ENCODE measurements at places on chromosomes 2 and 18. TPM values are rescaled to one million over a fixed set of nuclear protein-coding genes. Genes with fewer than 3 reads are reported as not detected.

The CDKL4 gene
- total RNA-seq = not detected

The COPS9 gene
- total RNA-seq = 84.5 TPM

The NAT8 gene
- not detected for total RNA-seq

The FBXO36 gene
- total RNA-seq = 1.9 TPM

The SLC23A3 gene
- 0.84 TPM for total RNA-seq

The AGAP1 gene
- 0.95 TPM for total RNA-seq

The PJVK gene
- total RNA-seq = 2.4 TPM

The ATF2 gene
- 48.0 TPM for total RNA-seq

The C2orf72 gene
- total RNA-seq = not detected

The ALPG gene
- not detected for total RNA-seq

The CSRNP3 gene
- not detected for total RNA-seq

The GPR39 gene
- total RNA-seq = not detected

The IL36A gene
- not detected for total RNA-seq

- no peaks in the 10 kb centered on the region for H3K4me1 ChIP-seq
- no peak overlapping the region for H3K4me3 ChIP-seq
- no peak overlapping the region for H3K27ac ChIP-seq
Measured at GRCh38 chr18:28091197-28091596, 85.7 kb downstream of the CDH2 start.

DNA sequence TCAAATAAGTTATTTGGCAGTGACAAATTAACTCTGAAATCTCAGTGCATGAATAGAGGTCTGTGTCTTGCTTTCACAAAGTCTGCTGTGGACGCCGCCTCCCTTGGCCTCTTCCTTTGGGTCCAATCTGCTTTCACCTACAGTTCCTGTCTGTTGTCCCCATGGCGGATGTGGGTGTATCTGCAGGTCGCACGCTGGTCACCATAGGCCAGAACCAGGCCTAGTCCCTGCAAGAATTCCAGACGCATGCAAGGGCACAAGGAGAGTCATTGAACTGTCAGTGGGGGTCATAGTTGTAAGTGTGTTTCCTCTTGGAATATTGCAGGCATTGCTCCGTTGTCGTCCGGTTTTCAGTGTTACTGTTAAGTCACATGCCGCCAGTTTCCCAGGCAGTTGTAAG, 7.4 kb downstream of the SOCS6 start:
- no peaks in the 10 kb centered on the region for H3K36me3 ChIP-seq
- peaks cover 28% of the 10 kb centered on the region for H3K27me3 ChIP-seq
- no peak overlapping the region for H3K27ac ChIP-seq

DNA sequence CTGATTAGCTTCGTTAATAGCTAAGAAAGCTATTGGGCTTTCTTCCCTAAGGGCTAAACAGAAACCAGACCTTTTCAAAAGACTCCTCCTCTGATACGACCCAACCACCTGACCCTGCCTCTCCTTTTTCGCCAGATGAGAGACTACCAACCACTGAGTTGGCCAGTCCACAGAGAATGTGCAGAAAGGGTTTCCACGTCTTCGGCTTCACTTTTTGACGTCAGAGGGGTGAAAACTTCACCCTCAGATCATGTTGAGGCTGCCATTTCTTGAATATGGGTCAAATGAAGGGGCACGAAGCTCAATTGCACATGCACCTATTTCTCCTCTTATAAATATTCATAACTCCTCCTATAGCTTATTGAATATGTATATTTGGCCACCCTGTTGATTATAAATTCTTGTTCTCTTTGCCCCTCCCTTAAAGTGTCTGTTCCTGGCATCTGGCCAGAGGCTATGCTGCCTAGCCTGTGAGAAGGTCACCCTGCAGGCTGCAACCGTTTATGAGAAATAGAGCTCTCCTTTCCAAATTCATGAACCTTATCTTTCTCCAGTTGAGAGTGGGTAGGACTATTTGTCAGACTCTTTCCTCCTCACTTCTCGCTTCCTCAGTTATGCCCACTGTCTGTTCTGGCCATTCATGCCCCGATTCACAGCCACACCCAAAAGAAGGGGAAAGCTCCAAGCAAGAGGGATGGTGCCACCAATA, 301.6 kb downstream of the STK39 start:
- H3K27me3 ChIP-seq = peaks cover 7% of the 10 kb centered on the region
- H3K27ac ChIP-seq = no peak overlapping the region
- no peak overlapping the region for H3K4me3 ChIP-seq
- no peaks in the 10 kb centered on the region for H3K4me1 ChIP-seq

DNA sequence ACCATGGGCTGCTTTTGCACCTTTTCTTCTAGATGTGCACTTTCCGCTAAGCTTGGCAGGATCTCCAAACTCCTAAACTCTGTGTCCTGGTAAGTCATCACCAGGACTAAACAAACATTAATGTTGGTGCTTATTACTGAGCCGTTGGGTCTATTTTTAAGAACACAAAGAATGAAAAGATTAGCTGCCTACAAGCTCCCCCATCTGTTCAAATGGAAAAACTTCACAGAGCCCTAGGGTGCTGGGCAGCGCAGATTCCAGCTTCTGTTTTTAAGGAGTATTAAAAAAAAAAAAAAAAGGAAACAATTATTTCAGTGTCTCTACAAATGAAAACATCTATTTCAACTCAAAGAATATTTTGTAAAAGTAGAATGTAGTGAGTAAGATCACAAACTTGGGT, 97.8 kb upstream of the AQP4 start:
- H3K27me3 ChIP-seq = no peaks in the 10 kb centered on the region
- H3K36me3 ChIP-seq = no peaks in the 10 kb centered on the region
- no peaks in the 10 kb centered on the region for H3K4me1 ChIP-seq
- H3K4me3 ChIP-seq = no peak overlapping the region
- H3K27ac ChIP-seq = no peak overlapping the region

GRCh38 chr2:40004336-40004735, 225.3 kb upstream of the THUMPD2 start:
- no peak overlapping the region for H3K27ac ChIP-seq
- H3K27me3 ChIP-seq = no peaks in the 10 kb centered on the region
- no peaks in the 10 kb centered on the region for H3K4me1 ChIP-seq
- DNase-seq = no peak
- H3K36me3 ChIP-seq = no peaks in the 10 kb centered on the region

DNA sequence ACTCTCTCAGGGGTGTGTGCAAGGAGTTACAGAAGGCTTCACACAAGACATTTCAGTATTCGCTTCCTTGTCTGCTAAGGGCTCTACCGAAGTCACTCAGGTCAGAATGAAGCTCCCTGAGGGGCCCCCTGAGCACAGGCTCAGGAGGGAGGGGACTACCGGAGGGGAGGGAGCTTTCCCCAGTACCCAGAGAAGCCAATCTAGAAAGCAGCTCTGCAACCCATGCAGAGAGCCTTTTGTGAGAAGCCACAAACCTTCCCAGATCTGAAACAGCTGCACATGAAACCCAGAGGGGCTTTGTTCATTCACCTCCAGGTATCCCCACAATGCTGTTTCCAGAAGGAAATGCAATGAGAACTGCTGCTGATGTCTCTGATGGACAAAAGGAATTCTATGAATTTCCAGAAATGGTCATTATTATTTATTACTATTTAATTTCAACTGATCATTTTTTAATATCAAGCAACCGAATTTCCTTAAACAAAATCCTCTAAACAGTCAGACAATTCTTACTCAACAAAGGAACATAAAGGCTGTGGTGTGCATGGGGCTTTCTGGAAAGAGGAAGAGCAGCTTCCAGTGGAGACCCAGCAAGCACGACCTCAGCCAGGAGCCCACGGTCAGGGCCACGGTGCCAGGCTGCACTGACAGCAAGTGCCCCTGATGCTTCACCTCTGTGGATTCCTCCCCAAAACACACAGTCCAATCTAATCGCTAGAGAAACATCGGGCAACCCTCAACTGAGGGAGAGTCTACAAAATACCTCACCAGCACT, 42.0 kb downstream of the NDUFA10 start:
- no peak overlapping the region for H3K27ac ChIP-seq
- no peaks in the 10 kb centered on the region for H3K4me1 ChIP-seq
- no peaks in the 10 kb centered on the region for H3K27me3 ChIP-seq
- DNase-seq = no peak

DNA sequence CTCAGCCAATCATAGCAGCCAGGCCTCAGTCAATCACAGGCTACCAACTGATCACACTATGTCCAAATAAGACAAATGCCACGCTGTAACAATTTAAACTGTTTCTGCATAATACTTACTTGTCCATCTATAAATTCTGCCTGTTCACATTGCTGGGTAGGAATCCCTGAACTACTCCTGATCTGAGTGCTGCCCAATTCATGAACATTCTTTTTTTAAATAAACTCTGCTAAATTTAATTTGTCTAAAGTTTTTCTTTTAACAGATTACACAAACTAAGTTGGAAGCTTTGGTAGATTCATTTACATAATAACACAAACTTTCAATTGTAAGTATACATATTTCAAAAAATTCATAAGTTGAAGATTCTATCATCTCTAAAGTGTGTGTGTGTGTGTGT, 583.0 kb downstream of the ERBB4 start:
- DNase-seq = no peak
- H3K36me3 ChIP-seq = no peaks in the 10 kb centered on the region
- no peaks in the 10 kb centered on the region for H3K27me3 ChIP-seq
- no peak overlapping the region for H3K27ac ChIP-seq
- H3K4me3 ChIP-seq = no peak overlapping the region
- no peaks in the 10 kb centered on the region for H3K4me1 ChIP-seq

GRCh38 chr2:6676241-6676640, 189.5 kb downstream of the CMPK2 start:
- no peak for DNase-seq
- H3K27me3 ChIP-seq = peaks cover 5% of the 10 kb centered on the region

DNA sequence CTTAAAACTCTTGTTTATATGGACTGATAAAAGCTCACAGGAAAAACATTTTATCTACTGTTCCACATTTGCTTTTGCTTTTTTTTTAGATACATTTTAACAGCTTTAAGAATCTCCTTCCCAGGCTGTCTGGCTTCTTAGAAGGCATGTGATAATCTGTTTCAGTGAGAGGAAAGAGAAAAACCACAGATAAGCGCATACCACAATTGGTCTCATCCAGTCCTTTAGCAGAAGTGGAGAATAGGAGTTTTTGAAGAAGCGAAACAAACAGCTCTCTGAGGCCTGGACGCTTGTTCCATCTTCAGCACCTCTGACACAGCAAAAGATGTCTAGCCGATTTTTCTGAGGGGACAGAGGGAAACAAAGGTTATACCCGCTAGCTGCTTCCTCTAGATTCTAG, 37.6 kb downstream of the RMC1 start:
- no peaks in the 10 kb centered on the region for H3K27me3 ChIP-seq
- peaks cover 50% of the 10 kb centered on the region for H3K36me3 ChIP-seq
- peak overlapping the region; percentile 5 for H3K4me3 ChIP-seq
- peak overlapping the region; percentile 19 for H3K27ac ChIP-seq

DNA sequence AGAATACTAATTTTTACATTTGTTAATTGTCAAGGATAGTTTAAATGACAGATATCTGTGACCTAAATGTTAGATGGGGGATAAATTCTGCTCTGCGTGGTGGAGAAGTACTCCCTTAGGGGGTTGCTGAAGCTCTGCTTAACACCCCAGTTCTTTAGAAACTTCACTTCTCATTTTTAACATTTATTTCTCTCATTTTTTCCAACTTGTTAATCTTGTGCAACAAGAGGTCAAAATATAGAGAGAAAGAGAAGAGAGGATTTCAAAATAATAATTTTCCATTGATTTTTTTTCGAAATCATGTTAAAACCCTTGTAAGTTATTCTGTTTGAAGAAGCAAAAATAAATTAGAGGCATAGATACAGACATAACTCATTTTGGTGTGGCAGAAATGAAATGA, 61.3 kb upstream of the SLC8A1 start:
- no peak overlapping the region for H3K27ac ChIP-seq
- H3K4me3 ChIP-seq = no peak overlapping the region
- H3K4me1 ChIP-seq = peaks cover 2% of the 10 kb centered on the region
- no peaks in the 10 kb centered on the region for H3K36me3 ChIP-seq

DNA sequence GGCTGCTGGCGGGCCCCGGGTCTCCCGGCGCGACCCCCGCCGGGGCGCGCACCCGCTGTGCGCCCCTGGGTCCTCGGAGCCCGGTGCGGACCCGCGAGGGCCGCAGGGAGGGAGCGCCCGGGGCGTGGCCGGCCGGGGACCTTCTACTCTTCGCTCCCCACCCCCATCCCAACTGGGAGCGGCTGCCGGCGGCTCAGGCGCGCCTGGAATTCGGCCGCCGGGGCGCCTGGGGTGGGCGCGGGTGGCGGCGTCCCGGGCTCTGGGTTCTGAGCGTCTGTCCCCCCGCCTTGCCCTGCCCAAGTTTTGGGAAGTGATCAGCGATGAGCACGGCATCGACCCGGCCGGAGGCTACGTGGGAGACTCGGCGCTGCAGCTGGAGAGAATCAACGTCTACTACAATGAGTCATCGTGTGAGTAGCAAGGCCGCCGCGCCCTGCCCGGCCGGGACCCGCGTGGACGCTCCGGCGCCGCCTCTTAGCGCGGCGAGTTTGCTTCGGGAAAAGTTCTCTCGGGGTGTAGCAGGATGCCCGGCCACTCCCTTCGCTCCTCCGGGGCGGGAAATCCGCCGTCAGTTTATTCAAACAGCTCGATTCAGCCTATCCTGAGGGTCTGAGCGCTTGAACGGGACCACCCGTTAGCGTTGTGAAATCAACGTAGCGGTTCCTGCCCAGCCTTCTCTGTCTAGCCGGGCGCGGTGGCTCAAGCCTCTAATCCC, 502 bp downstream of the TUBB6 start:
- peaks cover 2% of the 10 kb centered on the region for H3K36me3 ChIP-seq
- peak overlapping the region; percentile 62 for H3K4me3 ChIP-seq
- peaks cover 10% of the 10 kb centered on the region for H3K4me1 ChIP-seq
- DNase-seq = peak; percentile 36
- peaks cover 43% of the 10 kb centered on the region for H3K27me3 ChIP-seq
- no peak overlapping the region for H3K27ac ChIP-seq

DNA sequence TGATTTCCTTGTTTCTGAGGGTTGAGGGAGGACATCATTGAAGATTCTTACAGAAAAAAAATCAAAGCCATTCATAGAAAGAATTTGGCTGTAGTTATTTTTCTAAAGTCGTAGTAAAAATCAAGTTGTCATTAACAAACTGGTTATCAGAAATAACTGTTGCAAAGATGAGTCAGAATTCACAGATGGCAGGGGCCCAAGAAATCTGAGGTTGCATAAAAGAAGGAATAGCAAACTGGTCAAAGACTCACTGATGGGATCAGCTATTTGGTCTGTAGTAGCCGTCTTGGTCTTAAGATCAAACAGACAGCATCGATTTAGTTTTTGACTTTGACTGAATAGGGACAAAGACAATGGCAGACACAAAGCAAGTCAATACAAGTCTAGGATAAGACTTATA, 334.3 kb downstream of the FIGN start:
- no peak overlapping the region for H3K27ac ChIP-seq
- H3K36me3 ChIP-seq = no peaks in the 10 kb centered on the region
- no peak for DNase-seq
- H3K27me3 ChIP-seq = no peaks in the 10 kb centered on the region

GRCh38 chr2:237258116-237258515, 155.8 kb downstream of the COL6A3 start:
- H3K4me3 ChIP-seq = no peak overlapping the region
- H3K36me3 ChIP-seq = no peaks in the 10 kb centered on the region
- H3K4me1 ChIP-seq = peaks cover 3% of the 10 kb centered on the region
- H3K27me3 ChIP-seq = no peaks in the 10 kb centered on the region
- no peak overlapping the region for H3K27ac ChIP-seq

- no peaks in the 10 kb centered on the region for H3K36me3 ChIP-seq
- H3K27ac ChIP-seq = no peak overlapping the region
- no peaks in the 10 kb centered on the region for H3K27me3 ChIP-seq
- peaks cover 7% of the 10 kb centered on the region for H3K4me1 ChIP-seq
- H3K4me3 ChIP-seq = no peak overlapping the region
Measured at GRCh38 chr2:233339427-233339826, 14.9 kb upstream of the DGKD start.

GRCh38 chr2:163983911-163984310, 248.1 kb upstream of the FIGN start:
- no peak overlapping the region for H3K27ac ChIP-seq
- DNase-seq = no peak
- no peak overlapping the region for H3K4me3 ChIP-seq
- no peaks in the 10 kb centered on the region for H3K27me3 ChIP-seq
- H3K36me3 ChIP-seq = no peaks in the 10 kb centered on the region

GRCh38 chr18:64850791-64851190, 701.9 kb upstream of the LINC00305 start:
- H3K27me3 ChIP-seq = no peaks in the 10 kb centered on the region
- H3K36me3 ChIP-seq = no peaks in the 10 kb centered on the region
- no peak overlapping the region for H3K4me3 ChIP-seq
